ENCODE measurements at places on chromosomes 11 and 22. TPM values are rescaled to one million over a fixed set of nuclear protein-coding genes. Genes with fewer than 3 reads are reported as not detected.

KCTD14 gene
- 1.7 TPM for total RNA-seq

IGLL1 gene
- not detected for total RNA-seq

APOC3 gene
- not detected for total RNA-seq

WBP2NL gene
- total RNA-seq = not detected

OR10W1 gene
- not detected for total RNA-seq

TMEM151A gene
- total RNA-seq = 4.3 TPM

ZC3H7B gene
- total RNA-seq = 25.3 TPM

ILK gene
- 94.5 TPM for total RNA-seq
